Renal cortical epithelial cell (primary cell): ENCODE measurements at places on chromosomes 1 and 21. TPM values are rescaled to one million over a fixed set of nuclear protein-coding genes. Genes with fewer than 3 reads are reported as not detected.

Gene RHEX
- total RNA-seq, result 5.7 and 11.6 TPM in 2 replicates

Gene MAD2L2
- 28.5 and 30.9 TPM in 2 replicates for total RNA-seq

Gene EDARADD
- 0.05 TPM in 1 of 2 replicates, not detected in the other for total RNA-seq

Gene TRNP1
- 86.7 and 106 TPM in 2 replicates for total RNA-seq

Gene S100A16
- 406 and 1,037 TPM in 2 replicates for total RNA-seq

Gene CDA
- total RNA-seq, result 4.6 and 13.0 TPM in 2 replicates

Gene RCSD1
- 0.05 TPM in 1 of 2 replicates, not detected in the other for total RNA-seq

Gene EFNA4
- 9.5 and 12.5 TPM in 2 replicates for total RNA-seq

Gene CLEC20A
- total RNA-seq, result not detected in 2 replicates
